IMR-90 (cell line): ENCODE measurements at places on chromosomes 2 and 18.

DNA sequence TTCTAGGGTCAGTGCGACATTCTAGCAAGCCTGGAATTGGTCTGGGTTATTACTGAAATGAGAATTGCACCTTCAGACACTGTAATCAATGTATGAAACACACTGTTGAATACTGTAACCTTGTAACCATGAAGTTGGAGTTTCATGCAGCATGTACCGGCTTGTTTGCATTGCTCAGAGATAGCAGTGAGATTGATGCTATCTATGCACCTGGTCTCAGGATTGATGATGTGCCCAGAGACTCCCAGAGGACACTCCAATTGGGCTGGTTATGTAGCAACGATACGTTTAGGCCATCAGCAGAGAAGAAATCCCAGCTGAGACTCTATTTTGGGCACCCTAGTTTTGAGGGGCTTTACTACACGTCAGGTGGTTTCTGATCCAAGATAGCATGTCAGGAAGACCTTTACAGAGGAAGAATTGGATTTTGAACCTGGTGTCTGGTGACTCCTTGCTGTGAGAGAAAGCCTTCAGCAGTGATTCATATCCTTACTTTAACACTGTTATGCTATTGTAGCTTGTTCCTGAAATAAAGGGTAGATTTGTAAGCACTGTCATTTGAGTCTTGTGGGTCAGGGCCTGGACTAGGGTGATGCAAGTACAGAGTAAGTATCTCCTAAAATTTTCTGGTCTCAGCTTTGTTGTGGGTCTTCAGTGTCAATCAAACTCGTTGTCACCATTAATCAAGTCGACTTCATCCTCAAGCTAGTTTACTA is 305.1 kb upstream of the GULP1 start:
- peak; percentile 38 for DNase-seq

GRCh38 chr2:98293030-98293429 is 53.2 kb upstream of the CNGA3 start:
- no peak for DNase-seq

- peak; percentile 35 for DNase-seq
Observed at GRCh38 chr2:43114210-43114609, 112.2 kb downstream of the ZFP36L2 start.

GRCh38 chr2:37244017-37244416 is 12.6 kb downstream of the NDUFAF7 start:
- no peak for DNase-seq

DNA sequence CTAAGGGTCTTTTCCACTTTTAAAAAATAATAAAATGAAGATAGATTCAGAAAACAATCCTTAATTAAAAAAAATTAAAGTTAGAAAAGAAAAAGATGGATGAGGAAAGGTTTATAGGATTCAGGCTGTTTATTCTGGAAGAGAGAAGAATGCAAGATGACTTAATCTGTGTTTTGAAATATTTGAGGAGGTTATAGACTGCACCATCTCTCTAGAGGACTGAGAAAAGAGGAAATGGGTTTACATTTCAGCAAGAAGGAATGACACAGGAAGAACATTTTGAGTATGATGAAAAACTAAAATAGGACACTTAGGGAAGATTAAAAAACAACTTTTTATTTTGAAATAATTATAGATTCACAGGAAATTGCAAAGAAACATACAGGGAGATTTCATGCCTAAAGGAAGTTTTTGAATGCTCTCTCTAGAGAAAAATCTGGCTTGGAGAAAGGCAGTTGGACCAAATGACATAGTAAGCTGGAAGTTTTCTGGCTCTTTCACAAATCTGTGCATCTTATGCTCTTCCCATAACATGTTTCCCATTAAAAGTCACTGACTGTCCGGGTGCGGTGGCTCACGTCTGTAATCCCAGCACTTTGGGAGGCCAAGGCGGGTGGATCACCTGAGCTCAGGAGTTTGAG is 75.0 kb downstream of the CERS6 start:
- DNase-seq: peak; percentile 50

DNA sequence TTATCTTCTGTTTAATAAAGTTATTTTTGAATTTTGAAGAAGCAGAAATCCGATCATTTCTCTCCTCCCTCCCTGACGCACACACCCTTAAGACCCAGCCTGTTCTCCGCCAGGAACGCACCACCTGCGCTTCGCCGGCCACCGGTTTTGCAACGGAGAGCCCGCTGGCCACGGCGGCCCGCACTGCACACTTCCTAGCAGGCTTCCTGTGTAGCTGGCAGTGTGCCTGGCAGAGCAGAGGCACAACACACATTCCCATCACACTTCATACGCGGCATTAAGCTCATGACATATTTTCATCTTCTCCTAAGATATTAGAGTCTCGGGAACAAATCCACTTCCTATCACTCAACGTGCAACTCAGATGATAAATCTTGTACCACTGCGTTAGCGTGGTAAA is 148.0 kb downstream of the HDAC4 start:
- DNase-seq: peak; percentile 28

- no peak for DNase-seq
Observed at GRCh38 chr18:10374195-10374594, 80.2 kb upstream of the APCDD1 start.

- no peak for DNase-seq
Observed at GRCh38 chr18:6728331-6728730, 1.2 kb upstream of the ARHGAP28 start.

GRCh38 chr2:231646476-231646875 is 53.8 kb downstream of the TEX44 start:
- DNase-seq: no peak

GRCh38 chr2:205627085-205627484 is 55.2 kb upstream of the NRP2 start:
- DNase-seq: no peak

- DNase-seq: no peak
Observed at GRCh38 chr2:119013671-119014070, 71.7 kb downstream of the MARCO start.

- DNase-seq: no peak
Observed at GRCh38 chr2:241582806-241583205, 24.3 kb downstream of the BOK start.

DNA sequence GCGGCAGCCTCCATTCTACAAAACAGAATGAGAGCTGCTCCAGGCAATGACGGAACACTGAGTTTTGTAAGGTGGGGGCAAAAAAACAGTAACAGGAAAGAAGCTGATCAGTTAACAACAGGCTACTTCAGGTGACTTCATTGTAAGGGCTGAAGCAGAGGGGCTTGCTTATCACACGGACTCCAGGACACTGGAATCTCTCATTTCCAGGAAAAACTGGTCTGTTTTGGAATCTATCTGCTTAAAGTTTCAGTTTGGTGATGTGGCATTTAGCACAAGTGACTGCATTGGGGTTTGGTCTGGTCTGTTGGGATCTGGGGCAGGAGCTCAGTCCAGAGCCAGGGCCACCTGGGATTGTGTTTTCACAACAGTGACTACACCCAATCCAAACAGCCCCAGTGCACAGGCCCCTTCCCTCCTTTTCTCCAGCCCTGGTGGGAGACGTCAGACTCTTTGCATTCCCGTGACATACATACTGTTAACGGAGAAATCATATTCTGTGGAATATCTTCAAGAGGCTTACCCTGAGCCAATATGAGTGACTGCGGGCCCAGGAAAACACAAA is 14.1 kb downstream of the AMER3 start:
- DNase-seq: no peak

- peak; percentile 53 for DNase-seq
Observed at GRCh38 chr2:32882816-32883810, 63.6 kb upstream of the LTBP1 start.

DNA sequence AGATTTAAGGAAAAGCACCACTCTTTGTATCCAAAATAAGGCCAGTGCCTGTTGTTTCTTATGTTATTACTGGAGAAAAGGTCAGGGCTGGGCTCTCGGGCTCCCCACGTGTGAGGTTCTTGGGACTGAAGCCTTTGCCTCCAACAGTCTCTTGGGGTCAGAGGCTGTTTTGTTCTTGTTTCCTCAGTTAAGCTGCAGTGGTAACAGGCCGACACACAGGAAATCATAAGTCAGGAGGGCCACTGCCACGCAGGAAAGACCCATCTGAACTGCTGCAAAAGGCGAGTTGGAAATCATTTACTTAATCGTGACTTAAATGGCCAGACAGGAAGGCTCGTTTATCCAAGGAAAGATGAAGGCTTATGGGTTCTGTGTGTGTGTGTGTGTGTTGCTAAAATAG is 30.3 kb upstream of the IL37 start:
- peak; percentile 16 for DNase-seq

DNA sequence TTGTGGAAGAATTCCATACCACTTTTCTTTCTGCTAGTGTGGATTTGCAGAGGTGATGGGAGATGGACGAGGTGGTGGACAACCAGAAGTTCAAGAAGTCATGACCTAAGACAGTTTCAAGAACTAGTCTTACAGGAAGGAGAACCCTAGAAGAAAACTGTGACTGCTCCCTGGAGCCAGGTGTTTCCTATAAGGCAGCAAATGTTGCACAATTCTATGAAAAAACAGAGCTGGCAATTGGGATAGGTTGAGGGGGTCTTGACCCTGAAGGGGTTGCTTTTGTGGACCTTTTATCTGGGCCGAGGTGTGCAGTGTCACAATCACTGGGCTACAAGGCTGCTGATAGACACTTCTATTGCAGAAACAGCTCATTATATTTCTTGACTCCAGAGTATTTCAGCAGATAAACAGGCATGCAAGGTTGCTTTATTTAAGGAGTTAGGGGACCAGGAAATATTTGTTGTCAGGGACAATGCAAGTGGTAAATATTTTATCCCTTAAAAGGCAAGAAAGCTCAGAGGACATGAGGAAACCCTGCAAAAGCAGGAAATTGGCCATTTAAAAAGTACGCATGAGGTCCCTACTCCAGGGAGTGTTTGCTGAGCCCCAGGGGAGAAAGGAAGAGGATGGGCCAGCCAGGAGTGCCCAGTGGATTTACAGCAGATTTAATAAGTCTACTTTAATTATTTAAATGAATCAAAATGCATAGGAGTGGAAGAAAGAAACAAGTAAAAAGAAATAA is 22.9 kb downstream of the APCDD1 start:
- DNase-seq: no peak

GRCh38 chr2:158317642-158318041 is 138.9 kb downstream of the CCDC148 start:
- no peak for DNase-seq

- DNase-seq: peak; percentile 71
Observed at GRCh38 chr2:200454927-200455801, 54.7 kb downstream of the KCTD18 start.

GRCh38 chr2:4465671-4466070 is 762.3 kb downstream of the DCDC2C start:
- no peak for DNase-seq

DNA sequence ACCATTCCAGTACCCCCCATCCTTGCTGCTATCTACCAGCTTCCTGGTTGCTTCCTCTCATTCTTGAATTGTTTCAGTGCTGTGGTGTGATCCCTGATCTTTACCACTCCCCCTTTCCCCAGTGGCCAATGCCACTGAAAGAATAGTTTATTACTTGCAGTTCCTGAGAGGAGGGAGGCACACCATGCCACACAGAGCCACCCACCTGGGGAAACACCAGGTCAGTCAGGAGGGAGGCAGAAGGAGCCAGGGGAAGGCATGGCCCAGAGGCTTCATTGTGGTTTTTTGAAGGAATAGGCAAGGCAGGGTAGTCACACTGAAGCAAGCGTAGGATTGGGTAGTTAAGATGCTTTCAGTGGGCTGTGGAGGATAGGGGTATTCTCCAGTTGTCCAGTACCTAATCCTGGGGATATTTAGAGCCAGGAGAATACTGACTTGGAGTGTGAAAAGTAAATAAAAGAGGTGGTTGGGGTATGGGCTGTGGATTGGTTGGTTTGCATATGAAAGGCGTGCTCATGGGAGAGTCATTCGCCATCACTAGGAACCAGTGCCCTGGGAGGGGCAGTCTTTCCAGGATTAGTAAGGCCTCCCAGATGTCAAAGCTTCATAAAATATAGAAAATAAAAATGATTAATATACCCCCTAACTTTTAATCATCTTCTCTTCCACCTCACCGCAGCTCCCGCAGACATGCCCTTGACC is 6.7 kb upstream of the TMEM177 start:
- DNase-seq: no peak

DNA sequence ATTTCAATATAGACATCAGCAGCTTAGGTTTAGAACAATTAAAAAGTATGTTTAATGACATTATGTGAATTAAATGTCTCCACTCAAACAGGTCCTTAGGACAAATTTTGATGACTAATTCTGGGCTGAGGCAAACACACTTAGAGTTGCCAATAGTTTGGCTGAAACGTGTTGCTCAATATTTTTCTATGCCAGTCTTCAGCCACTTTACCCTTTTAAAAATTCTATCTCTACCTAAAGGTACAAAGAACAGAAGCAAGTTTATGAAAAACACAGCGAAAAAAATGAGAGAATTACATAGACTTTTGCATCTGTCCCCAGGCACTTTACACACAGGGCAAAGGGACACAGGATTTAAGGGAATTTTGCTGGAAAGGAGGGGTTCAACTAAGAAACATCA is 4.5 kb downstream of the IDH1 start:
- peak; percentile 17 for DNase-seq

- peak; percentile 92 for DNase-seq
Observed at GRCh38 chr2:73979686-73980085, 5.0 kb upstream of the TET3 start.

DNA sequence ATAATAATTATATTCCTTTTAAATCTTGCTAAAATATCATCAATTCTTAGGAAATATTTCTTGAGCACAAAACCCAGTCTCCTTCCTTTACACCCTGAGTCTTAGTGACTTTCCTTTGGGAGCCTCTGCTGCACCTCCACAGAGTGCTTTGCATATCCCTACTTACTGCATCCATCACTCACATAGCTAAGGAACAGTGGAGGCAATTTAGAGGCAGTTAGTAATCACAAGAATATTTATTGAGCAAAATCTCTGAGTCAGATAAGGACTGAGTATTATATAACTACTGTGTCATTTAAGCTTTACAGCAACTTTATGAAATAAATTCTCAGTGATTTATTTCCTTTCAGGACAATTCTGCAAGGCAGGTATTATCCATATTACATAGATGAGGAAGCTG is 327.7 kb downstream of the TMX3 start:
- DNase-seq: peak; percentile 50

- DNase-seq: no peak
Observed at GRCh38 chr2:127107622-127107999, 657 bp upstream of the BIN1 start.

GRCh38 chr2:121001641-121002040 is 266.0 kb downstream of the GLI2 start:
- no peak for DNase-seq

- peak; percentile 47 for DNase-seq
Observed at GRCh38 chr2:173550143-173550542, 195.5 kb downstream of the CDCA7 start.
